Stimulated activated CD8-positive, alpha-beta memory T cell treated with anti-CD3 and anti-CD28 coated beads, Interleukin-4, amount 100 ng/mL, for 1 hour (primary cell): ENCODE measurements at places on chromosomes 16 and 17.

DNA sequence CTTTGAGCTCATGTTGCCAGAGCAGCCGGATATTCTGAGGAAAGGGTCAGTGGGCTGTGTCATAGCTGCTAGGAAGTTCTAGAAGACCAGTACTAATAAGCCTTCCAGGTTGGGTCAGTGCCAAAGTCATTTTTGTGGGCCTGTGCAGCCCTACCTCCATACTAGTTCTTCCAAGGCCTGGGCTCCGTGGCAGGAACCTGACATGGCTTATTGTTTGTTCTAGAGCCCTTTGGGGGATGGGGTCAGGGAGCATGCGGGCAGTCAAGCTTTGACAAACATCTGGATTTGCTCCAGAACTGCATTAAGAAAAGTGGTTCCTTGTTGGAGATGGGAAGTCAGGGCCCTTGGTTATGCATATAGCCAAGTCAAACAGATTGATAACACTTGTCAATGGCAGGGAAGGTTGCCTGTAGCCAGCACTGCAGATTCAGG, 7.6 kb downstream of the ALKBH5 start:
- no peak for DNase-seq

- DNase-seq, result no peak
These were observed 22.7 kb downstream of the TRPV3 start for GRCh38 chr17:3534881-3535252.

DNA sequence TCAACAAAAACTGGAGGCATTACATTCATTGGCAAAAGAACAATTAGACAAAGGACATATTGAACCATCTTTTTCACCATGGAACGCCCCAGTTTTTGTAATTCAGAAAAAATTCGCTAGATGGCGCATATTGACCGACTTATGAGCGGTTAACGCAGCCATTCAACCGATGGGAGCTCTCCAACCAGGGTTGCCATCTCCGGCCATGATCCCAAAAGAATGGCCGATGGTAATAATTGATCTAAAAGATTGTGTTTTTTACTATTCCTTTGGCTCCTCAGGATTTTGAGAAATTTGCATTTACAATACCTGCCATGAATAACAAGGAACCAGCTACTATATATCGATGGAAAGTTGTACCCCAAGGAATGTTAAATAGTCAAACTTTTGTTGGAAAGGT, 21.4 kb downstream of the ALOX15B start:
- peak; percentile 17 for DNase-seq

DNA sequence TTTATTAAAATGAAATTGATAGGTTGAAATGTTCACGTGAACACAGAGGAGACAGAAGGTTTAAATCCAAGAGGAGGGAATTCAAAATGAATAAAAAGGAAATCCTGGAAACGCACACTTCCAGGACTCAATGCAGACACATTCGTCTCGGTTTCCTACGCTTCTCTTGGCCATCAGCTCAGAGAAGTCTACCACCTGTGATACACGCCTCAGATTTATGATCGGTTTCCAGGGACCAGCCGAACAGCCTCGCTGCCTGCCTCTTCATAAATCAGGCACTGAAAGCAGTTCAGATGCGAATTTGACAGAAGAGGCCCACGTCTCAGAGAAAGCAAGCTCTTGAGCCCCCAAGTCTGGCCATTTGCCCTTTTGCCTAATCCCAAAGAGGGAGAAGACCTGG, 125.5 kb upstream of the IRX3 start:
- DNase-seq, result no peak

- no peak for DNase-seq
These were observed 80.5 kb downstream of the COPRS start for GRCh38 chr17:31778523-31778922.

- DNase-seq, result no peak
These were observed 157.2 kb downstream of the RAB11FIP4 start for GRCh38 chr17:31548709-31549108.

DNA sequence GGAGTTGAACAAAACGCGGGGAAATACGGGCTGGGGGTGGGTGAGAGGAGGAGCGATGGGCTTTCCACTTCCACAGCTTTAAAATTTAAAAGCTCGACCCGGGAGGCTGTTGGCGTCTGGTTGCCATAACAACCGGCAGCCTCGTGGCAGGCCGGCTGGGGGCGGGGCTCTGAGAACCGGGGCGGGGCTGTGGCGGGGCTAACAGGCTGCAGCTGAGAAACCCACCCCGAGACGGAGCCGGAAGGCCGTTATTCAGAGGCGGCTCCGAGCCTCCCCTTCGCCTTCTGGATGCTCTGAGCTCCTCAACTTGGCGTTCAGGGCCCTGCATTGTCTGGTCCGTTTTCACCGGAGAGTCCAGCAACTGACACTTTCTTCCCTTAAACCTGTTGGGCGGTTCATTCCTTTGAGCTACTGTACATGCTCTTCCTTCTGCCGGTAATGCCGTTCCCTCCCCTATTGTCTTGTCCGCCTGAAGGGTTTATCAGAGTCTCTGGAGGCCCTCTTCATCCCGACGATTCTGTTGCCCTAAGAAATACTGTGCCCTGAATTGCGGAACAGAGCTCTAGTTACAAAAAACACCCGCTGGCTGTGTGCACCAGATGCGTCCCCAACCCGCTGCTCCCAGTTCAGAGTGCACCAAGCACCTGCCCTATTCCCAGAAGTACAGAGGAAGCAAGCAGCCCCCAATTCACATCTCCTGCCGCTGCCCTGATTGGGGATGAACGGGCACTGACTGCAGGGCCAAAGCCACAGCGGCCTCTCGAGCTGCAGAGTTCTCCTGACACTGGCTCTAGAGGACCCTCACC, 596 bp downstream of the DNAAF8 start:
- DNase-seq, result peak; percentile 93

GRCh38 chr16:30443631-30444030, 2.0 kb downstream of the SEPHS2 start:
- no peak for DNase-seq

GRCh38 chr16:9801651-9802050, 380.6 kb downstream of the GRIN2A start:
- DNase-seq, result no peak

DNA sequence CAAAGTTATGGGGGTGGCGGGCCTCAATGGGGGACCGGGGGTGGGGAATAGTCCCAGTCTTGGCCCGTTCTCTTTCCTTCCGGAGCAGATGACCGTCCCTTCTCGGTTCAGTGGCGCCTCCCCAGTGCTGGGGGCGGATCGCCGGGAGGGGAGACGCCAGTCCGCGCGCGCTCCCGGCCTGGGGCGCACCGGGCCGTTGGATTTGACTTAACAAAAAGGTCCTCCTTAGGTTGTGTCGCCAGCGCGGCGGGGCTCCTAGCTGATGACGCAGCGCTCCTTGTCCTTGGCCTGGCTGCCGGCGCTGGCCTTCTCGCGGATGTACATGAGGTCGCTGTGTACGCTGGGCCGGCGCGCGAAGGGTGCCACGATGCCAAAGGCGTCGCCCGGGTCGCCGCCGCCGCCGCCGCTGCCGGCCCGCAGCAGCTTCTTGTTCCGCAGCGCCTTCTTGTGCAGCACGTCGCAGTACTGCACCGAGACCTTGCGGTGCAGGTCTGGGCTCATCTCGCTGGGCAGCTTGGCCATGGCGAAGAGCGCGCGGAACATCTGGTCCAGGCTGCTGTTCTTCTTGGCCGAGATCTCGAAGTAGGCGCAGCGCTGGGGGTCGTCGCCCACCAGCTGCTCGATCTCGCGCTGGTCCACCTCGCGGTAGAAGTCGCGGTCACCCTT, 1.2 kb downstream of the RASD1 start:
- no peak for DNase-seq

DNA sequence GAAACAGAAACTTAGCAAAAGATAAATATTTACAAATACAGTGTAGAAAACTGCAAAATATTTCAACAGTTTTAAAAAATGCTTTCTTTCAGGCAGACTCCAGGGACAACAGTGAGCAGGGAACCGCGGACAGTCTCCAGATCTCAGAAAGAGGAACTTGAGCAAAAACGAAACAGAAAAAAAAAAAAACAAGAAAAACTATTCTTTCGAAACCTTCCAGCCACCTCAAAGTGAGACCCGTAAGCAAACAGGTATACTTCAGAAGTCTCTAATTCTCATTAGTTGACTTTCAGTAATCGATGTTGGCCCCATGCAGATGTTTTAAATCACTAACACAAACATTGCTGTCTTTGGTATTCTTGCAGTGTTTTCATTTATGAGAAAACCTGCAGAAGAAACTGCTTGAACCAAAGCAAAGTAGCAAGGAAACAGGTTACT, 15.7 kb upstream of the CCL1 start:
- DNase-seq, result no peak

DNA sequence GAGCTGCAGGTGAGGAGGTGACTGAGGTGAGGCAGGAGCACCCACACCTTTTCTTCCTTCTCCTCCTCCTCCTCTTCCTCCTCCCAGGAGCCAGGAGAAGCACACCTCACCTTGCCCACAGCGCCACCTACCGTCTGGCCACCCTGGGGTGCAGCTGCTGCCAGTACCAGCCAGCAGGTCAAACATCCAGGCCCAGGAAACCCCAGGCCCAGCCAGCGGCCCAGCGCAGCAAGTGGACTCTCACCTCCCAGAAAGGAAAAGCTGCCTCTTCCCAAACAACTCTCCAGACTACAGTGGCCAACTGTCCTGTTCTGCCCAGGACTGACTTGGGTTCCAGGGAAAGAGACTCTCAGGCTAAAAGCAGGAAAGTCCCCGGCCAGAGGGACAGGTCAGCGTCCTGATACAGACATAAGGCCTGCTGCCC, 22.7 kb downstream of the PEMT start:
- no peak for DNase-seq

DNA sequence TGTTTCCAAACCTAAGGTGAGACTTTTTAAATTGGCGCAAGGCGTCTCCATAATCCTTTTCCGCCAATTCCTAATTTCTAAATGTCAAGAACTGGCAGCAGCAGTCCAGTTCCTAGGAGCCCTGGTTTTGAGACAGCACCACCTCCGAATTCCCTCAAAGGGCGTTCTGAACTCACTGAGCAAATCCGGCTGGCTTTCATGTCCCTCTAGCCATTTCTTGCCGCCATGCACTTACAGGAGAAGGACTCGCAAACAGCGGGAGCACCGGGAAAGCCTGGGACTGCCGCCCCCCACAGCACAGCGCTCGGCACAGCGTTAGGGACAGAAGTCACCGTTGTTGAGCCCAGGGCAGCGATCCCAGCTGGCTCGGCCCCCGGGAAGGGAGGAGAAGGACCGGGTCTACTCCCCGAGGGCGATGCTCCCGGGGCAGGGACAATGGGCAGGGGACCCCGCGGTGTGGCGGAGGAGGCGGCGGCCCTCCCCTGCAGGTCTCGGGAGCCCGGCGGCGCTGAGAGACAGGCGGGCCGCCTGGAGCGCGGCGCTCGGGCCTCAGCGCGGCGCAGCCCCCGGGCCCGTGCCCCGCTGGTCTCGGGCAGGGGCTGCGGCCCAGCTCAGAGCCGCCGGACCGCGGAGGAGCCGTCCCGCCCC, 545 bp downstream of the ARHGAP17 start:
- DNase-seq, result no peak

- DNase-seq, result peak; percentile 48
These were observed 618 bp downstream of the TRIM47 start for GRCh38 chr17:75877752-75878173.

DNA sequence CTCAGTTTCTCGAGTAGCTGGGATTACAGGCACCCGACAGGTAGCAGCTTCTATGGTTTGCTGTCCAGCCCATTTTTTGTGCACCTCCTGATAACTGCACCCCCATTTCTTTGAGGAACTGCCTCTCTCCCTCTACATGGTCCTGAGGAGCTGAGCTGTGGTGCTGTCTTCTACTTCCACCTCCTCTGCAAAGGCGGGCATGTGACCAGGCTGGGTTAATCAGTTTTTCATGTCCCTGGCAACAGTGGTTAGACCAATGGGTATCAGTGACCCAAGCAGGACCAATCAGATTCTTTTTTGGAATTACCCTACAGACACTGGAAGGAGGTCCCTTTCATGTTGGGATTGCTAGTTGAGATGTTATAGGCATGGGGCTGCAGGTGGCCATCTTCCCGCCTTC, 41.3 kb downstream of the TBX21 start:
- DNase-seq, result no peak

DNA sequence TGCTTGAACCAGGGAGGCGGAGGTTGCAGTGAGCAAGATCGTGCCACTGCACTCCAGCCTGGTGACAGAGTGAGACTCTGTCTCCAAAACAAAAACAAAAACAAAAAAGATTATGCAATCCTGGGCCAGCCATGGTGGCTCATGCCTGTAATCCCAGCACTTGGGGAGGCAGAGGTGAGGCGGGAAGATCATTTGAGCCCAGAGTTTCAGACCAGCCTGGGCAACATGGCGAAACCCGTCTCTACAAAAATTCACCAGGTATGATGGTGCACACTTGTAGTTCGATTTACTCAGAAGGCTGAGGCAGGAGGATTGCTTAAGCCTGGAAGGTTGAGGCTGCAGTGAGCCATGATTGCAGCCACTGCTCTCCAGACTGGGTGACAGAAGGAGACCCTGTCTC, 109.6 kb downstream of the PPM1E start:
- no peak for DNase-seq

DNA sequence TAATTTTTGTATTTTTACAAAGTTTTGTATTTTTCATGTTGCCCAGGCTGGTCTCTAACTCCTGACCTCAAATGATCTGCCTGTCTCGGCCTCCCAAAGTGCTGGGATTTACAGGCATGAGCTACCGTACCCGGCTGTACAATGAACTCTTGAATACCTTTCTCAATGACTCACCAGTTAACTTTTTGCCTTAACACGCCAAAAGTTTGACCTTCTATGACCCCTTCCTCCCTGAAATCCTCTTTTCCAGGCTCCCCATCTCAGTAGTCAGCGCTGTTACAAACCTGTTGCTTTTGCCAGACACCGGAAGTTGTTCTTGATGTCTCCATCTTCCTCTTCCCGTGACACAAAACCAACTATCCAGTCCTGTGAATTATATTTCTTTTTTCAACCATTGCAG, 158.1 kb upstream of the ASIC2 start:
- no peak for DNase-seq

GRCh38 chr16:56348168-56349085, 76.9 kb downstream of the AMFR start:
- no peak for DNase-seq

GRCh38 chr17:64534187-64534586, 27.4 kb downstream of the CEP95 start:
- no peak for DNase-seq

- DNase-seq, result no peak
These were observed 105.3 kb upstream of the FAM20A start for GRCh38 chr17:68706356-68706920.

GRCh38 chr17:50055426-50056216, at the start of gene ITGA3:
TSS of gene ITGA3 (plus strand) at chr17:50056110. CDS start at chr17:50056440, 330 bp downstream.
- DNase-seq, result no peak

DNA sequence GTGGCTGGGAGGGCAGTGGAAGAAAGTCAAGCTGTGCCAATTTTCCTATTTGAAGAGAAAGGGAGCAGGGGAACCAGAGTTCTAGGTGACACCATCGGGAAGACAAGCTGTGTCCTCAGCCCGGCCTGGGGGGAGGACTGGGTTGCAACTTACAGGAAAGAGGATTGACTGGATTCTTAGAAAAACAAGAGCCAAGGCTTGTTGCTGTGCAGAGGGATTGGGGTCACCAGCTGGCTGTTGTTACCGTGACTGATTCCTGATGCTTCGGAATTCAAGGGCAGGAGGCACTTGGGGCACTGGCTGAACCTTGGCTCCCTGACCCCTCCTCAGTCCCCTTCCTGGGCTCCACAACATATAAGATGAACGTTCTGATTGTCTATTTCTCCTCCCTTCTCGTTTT, 16.8 kb upstream of the MMP2 start:
- DNase-seq, result no peak

GRCh38 chr17:9890124-9890523, 14.9 kb downstream of the RCVRN start:
- no peak for DNase-seq
